Stimulated activated CD4-positive, alpha-beta T cell treated with anti-CD3 and anti-CD28 coated beads, Interleukin-15, amount 100 ng/mL, for 48 hours (primary cell): ENCODE measurements at places on chromosomes 2 and 18.

DNA sequence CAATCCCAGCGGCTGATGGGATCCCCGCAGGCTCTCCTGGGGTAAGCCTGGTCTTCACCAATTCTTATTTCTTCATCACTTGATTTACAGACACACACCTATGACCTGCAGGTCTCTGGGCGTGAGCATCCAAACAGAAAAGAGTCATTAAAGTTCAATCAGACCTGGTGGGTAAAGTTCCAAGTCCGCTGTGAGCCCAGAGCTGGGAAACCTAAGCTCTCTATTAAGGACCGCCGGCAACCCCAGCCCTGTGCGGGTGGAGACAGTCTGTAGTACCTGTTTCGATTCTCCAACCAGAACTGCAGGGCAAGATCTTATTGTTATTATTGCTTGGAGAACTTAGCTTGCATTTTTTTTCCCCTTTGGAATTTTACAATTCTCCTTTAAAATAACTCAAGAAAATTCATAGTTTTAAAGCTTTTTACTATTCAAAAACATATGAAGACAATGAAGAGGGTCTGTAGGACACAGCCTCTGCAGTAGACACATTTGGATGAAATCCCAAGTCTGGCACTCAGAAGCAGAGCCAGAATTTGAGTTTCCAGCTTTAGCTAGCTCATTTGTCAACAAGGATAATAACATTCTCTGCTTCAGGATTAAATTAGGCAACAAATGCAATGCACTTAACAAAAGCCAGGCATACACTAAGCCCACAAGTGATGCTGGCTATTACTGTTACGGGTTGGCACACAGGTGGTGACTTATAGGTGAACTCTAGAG lies 376.4 kb downstream of the INSIG2 start:
- no peak for DNase-seq

DNA sequence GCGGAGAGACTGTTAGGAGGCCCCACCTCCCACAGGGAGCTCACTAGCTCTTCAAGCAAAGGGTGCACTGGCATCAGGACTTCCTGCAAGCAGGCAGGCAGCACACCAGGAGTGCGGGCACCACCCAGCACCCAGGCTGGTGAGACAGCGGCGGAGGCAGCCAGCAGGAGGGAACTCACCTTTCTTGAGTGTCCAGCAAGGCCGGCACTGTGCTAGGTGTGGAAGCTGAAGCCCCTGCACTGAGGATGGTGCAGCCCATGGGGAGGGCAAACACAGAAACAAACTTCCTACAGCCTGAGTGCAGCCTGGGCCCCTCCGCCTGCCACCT lies 100.7 kb upstream of the ID2 start:
- DNase-seq, result no peak

GRCh38 chr18:79748321-79749180 lies 49.2 kb upstream of the KCNG2 start:
- no peak for DNase-seq

DNA sequence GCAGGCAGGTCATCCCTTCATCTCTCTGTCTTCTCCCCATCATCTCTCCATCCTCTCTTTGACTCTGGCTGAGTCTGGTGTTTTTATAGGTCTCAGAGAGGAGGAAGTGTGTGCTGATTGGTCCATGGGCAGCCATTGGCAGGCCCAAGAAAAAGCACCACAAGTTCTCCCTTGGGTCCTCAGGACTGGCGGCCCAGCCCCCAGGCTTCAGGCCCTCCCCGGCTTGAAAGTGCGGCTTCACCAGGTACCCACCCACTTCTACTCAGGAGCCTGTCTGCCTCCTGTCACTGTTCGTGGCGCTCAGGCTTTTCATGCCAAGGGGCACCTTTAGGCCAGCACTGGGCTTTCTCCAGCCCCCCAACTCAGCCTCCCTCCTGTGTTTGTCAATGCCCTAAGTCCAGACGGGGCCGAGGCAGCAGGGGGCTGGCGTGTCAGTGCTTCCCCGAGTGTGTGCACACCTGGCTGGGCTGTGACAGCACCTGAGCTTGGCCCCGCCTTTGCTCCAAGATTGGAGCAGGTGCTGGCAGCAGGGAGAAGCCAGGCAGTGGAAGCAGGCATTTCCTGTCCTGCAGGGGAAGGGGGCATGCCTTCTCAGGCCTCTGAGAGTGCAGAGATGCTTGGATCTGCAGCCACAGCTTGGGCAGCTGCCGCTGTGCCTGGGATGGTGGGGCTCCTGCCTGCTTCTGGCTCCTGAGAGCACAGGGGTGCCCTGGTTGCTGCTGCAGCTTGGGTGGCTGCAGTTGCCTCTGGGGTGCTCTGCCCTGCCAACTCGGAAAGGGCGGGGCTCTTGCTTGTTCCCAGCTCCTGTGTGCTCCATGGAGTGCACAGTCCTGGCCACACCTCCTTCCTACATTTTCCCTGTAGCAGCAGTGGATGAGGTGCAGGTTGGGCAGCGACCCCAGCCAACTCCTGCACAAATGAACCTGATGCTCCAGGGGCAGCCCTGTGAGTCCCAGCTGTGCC lies 34.1 kb downstream of the FBXO48 start:
- no peak for DNase-seq

GRCh38 chr2:181380581-181380980 lies 76.6 kb upstream of the ITGA4 start:
- no peak for DNase-seq
